ENCODE measurements at places on chromosomes 2 and 18.

- DNase-seq: no peak
Measured at GRCh38 chr2:317501-318424, 29.9 kb upstream of the ALKAL2 start.

- no peak for DNase-seq
Measured at GRCh38 chr2:38174131-38174530, 98.2 kb upstream of the CYP1B1 start.

- DNase-seq: no peak
Measured at GRCh38 chr18:4282954-4283353, 172.2 kb downstream of the DLGAP1 start.

GRCh38 chr2:224252631-224253030, 149.3 kb downstream of the FAM124B start:
- peak; percentile 33 for DNase-seq

DNA sequence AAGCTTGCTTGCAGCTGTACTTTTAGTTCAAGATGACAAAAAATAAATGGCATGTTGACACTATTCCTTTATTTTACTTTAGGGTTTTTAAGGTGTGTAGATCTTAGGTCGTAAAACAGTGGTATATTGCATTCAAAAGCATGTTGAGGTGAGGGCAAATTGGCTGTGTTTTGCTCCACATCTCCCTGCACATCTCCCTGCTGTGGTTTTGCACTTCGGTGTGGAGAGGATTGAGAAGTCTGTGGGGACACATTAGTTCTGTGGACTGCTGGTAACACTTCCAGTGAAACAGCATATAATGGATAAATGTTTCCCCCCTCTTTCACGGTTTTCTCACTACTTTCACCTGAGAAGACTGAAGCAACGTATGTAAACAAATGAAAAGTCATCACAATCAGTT, 25.1 kb downstream of the C2orf74 start:
- no peak for DNase-seq
